ENCODE measurements at places on chromosomes 2 and 18.

- DNase-seq: no peak
These were observed 7.8 kb downstream of the PTMA start for GRCh38 chr2:231715988-231716616.

DNA sequence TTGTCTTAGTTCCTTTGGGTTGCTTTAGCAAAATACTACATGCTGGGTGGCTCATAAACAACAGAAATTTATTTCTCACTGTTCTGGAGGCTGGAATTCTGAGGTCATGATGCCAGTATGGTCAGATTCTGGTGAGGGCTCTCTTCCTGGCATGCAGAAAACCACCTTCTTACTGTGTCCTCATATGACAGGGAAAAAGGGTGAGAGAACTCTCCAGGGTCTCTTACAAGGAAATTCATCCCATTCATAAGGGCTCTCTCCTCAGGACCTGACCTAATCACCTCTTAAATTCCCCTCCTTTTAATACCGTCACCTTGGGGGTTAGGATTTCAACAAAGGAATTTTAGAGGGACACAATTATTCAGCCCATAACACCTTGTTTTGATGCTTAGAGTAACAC, 243.1 kb upstream of the TNP1 start:
- no peak for DNase-seq

- DNase-seq: no peak
These were observed 16.2 kb upstream of the MALT1 start for GRCh38 chr18:58654896-58655614.

- no peak for DNase-seq
These were observed 56.0 kb downstream of the METTL4 start for GRCh38 chr18:2515171-2515787.

GRCh38 chr2:96115631-96116423, 544 bp downstream of the ADRA2B start:
- DNase-seq: no peak
